ENCODE measurements at places on chromosomes 12 and 14.
A peak's percentile ranks its signal among the peaks of the same experiment; 100 is the strongest.

DNA sequence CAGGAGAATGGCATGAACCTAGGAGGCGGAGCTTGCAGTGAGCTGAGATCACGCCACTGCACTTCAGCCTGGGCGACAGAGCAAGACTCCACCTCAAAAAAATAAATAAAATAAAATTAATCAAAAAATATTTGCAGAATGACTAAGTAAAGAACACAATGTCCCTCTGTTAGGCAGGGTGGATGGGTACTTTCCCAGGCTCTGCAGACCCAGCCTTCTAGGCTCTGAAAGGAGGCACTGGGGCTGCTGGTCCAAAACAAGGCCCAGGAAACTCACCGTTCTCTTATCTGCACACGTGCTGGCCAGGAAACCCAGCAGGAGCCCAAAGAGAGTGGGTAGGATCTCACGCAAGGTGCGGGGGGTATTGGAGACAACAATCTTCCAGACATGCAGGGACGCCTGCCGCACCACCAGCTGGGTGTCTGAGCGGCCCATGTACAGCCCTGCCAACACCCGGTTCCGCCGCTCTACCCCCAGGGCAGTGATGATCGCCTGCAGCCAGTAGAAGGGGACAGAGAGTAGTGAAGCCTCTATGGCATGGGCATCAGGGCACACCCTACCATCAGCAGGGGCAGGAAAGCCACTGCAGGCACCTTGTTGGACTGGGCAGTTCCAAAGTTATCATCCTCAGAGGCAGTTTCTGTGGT, 25.8 kb upstream of the RAB35 start:
- DNase-seq: no peak

- DNase-seq: no peak
Measured at GRCh38 chr12:31369712-31370521, 44.0 kb upstream of the SINHCAF start.

DNA sequence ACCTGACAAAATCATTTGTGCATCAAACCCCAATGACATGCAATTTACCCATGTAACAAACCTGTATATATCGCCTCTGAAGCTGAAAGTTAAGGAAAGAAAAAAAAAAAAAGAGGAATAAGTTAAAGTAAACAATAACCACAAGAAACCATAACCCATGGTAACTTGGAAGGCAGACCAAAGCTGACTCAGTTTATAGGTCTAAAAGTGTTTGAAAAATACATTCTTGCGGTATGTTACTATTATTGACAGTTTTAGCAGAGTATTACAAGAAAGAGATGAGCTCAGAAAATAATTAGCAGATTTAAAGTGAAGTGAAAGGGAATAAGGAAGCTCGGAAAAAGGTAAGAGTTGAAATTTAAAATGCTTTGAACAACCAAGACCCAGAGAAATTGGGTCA, 34.4 kb upstream of the MGAT4C start:
- no peak for DNase-seq

DNA sequence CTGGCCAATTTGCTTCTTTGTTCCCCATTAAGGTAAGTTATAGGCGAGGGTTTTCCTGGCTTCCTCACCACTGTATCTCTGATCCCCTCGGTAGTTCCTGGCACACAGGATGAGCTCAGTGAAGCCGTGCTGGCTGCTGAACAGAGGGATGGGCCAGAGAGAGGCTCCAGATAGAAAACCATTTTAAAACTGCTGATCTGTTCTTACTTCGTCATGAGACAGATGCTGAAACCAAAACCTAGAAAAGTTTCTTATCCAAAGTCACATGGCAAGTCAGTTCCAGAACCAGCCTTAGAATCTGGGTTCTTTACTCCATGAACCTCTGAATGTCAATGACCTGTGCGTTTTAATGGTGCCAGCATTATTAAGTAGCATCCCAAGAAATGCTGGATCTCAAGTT, 76.3 kb upstream of the RIN3 start:
- DNase-seq: no peak

- no peak for DNase-seq
Measured at GRCh38 chr14:63781686-63782085, 53.8 kb upstream of the SGPP1 start.

DNA sequence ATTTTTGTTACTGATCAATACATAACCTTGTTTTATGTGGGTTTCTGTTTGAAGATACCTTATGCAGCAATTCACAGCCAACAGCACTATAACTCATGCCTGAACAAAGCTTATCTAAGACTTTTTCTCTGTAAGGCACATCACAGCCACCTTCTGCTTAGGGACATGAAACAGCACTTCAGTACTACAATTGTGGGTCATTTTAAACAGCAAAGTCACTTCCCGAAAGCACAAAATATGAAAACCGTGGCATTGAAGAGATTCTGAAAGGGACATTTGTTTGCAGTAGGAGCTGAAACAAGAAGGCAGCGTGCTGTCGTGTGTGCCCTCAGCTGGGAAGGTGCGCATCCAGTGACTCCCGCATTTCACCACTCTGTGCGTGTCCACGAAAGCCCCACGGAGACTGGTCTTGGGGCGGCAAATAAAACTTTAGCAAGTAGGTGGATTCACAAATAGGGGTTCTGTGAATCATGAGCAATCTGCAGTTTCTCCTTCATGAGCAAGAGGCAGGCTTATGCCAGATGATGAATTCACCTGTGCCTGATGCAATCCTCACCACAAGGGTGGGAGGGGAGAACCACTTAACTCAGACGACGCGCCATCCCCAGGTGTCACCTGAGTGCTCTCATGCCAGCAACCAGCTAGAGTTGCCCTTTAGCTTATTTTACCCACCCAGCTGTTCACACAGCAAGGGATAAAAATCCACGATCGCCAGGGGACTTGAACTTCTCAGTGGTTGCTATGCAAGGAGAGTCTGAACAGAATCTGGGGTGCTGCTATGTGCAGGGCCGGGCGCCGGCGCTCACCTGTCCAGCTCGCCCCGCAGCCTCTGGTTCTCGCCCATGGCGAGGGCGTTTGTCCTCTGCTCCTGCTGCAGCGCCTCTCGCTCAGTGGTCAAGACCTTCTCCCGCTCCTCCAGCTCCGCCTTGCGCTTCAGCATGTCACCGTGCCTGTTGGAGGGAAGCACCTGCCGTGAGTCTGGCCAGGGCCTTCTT, 54.9 kb upstream of the GPR68 start:
- no peak for DNase-seq

DNA sequence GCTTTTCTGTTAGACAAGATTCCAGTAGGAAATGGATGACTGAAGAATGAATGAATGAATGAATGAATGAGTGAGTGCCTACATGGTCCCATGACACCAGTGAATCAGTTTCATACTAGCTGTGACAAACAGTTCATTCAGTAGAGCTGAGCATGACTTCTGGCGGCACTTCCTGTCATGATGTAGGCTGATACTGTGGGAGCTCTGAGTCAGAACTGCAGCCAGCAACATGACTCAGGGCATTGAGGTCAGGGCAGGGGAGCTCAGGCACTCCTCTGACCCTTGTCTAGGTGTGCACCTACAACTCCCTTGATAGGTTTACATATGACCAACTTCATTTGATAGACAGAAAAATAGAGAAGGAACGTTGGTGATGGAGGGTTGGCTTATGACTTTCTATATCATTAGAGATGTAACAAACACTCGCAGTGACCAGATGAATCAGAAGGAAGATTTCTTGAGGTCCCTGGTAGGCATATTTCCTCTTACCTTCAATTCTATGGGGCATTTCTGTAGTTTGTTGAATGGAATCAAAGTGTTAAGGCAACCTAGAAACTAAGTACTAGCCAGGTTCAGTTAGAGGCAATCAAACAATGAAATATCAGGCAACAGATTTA, 139.3 kb upstream of the ARHGAP5 start:
- DNase-seq: peak; percentile 47

DNA sequence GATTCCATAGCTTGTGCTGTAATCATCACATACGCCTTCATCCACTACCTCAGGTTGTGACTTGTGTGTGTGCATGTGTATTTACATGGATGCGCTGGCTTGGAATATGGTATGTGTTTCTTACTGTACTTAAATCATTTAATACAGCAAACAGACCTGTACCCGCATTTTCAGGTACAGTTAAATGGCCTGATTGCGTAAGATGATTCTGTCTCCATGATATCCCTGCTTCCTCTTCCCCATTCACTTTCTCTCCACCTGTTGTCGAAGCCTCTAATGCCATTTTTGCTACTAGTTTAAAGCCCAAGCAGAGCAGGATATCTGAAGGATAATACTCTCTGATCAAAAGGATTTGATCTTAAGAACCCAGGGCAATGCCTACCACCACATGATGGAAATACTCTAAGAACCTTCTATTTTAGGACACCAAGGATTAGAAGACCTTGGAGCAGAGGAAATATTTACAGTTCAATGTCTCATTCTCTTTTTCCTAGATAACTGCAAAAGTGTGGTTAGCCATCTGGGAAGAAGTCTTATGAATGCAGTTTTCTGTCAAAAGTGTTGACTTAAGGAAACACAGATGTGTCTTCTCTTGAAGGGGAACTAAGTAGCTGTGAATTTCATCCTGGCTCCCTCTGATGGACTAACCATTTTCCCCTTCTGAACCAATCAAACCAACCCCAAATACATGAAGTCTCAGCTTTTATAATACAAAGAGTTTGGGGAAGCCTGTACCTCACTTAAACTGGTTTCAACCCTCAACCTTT, 78.7 kb downstream of the HELB start:
- no peak for DNase-seq

- no peak for DNase-seq
Measured at GRCh38 chr14:105460116-105460515, 14.5 kb upstream of the CRIP2 start.

DNA sequence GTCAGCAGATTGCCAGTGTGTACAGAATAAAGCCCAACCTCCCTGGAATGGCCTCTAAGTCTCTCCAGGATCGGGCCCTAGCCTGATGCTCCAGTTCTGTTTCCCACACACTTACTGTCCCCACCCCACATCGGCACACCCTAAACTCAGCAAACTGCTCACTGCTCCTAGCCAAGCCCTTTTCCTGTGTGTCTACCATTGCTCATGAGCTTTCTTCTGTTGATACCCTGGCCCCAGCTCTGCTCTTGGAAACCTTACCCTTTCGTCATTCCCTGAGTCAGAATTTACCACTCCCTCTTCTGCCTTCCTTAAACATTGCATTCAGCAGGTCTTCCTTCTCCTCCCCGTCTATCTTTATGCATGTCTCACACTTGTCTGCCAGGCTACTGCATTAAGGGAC, 158.9 kb downstream of the TMX1 start:
- no peak for DNase-seq

- no peak for DNase-seq
Measured at GRCh38 chr12:70948976-70949336, 28.4 kb upstream of the PTPRR start.

DNA sequence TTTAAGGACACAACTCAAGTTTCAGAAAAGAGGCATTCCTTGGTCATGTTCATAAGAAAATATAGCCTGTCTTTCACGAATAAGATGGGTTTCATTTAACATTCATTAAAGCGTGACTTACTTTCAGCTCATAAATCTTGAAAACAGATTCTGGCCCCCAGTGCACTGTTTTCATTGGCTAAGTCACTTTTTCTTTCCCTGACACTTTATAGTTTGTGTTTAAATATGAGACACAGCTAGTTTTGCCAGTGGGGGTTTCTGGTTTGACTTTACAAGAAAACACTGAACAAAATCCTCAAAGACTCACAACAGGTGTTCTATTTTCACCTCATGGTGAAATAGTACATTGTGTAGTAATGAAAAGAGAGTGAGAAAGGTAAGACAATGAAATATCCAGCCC, 65.9 kb downstream of the PHLDA1 start:
- no peak for DNase-seq

DNA sequence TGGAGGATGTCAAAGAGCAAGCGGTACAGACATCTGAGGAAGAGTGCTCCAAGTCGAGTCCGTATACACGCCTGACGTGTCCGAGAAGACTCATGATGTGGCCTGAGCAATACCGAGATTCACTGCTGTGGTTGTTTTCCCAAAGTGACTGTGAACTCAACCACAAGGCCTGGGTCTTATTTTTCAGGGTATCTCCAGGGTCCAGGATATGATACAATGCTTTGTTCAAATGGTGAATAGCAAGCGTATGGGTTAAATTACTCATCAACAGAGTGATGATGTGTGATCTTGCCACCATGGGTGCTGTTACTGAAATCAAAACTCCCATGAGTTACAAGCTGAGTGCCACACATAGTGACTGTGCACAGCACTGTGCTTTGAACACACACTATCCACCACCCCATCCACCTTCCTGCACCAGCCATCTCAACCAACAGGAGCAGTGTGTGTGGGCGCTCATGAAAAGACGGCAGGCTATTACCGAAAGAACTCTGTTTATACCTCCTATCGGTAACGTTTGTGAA, 109.6 kb downstream of the BCAT1 start:
- DNase-seq: peak; percentile 8

DNA sequence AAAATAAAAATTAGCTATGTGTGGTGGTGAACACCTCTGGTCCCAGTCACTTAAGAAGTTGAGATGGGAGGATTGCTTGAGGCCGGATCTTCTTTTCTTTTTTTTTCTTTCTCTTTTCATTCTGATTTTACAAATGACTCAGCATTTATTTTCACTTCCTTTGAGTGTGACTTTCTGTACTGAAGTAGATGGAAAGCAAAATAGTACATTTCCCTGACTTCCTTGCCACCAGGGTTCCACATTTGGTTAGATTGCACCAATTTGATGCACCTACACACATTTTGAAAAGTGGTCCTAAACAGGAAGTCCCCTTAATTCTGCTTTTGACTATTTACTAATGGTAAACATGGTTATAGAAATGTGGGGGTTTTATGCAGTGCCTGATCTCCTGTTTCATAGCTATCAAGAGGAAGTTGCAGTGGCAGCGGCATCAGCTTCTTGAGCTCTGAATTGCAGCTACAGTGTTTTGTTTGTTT, 13.0 kb upstream of the LEMD3 start:
- no peak for DNase-seq

Measured in stimulated activated CD8-positive, alpha-beta memory T cell treated with anti-CD3 and anti-CD28 coated beads, Interleukin-7, amount 100 ng/mL, for 4 hours (primary cell).